ENCODE measurements at places on chromosomes 7 and 10.
A peak's percentile ranks its signal among the peaks of the same experiment; 100 is the strongest.

DNA sequence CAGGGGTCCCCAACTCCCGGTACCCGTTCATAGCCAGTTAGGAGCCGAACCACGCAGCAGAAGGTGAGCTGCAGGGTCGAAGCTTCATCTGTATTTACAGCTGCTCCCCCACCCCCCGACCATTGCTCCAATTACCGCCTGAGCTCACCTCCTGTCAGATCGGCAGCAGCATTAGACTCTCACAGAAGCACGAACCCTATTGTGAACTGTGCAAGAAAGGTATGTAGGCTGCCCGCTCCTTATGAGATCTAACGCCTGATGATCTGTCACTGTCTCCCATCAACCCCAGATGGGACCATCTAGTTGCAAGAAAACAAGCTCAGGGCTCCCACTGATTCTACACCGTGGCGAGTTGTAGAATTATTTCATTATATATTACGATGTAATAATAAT, 14.6 kb upstream of the AZGP1 start:
- DNase-seq: no peak

- no peak for DNase-seq
These were observed 57.0 kb downstream of the LRRN3 start for GRCh38 chr7:111147708-111148533.

DNA sequence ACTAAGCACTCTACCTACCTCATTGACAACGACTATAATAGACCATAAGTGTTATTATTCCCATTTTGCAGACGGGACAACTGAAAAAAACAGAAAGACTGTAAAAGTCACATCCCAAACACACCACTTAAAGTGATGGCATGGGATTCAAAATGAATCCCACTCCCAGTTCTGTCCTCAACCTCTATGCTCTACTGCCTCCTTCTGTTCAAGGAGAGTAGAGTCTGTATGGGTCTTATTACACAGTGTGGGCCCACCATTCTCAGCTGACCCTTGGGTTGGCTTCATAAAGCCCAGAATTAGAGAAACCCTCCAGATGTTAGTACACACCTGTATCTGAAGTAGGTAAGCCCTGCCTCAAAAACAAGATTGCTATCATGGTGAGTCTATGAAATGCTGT, 102.2 kb downstream of the GRM8 start:
- DNase-seq: no peak

- DNase-seq: no peak
These were observed 37.2 kb downstream of the CUBN start for GRCh38 chr10:17092216-17092944.

- peak; percentile 29 for DNase-seq
These were observed 30.3 kb downstream of the FOXL3 start for GRCh38 chr7:320297-320696.

DNA sequence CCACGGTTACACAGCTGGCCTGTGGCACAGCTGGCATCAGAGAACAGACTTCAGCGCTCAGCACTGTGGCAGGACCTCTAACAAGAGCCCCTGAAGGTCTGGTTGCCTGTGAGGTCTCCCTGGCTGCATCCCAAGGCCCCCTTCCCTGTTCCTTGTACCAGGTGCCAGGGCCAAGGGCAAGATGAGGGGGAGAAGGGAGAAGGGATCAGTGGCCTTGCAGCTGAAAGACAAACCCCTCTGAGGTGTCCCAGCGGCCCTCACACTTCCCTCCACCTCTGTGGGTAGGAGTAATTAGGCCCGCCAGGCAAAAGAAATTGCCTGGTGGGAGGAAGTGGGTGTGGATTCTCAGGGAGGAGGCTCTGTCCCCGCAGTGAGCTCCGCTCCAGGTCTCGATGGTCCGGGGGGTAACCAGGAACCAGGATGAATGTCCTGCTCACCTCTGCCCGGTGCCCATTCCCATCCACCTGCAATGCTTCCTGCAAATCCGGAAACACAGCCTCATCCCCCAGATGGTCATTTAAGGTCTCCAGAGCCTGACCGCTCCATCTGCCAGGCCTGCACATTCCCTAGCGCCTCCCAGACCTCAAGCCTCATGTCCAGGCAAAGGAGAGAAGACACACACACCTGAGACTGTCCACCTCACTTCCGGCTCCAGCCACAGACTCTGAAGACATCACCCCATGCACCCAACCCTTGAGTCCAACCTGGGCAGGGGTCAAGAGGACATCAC, 22.7 kb downstream of the GRID2IP start:
- DNase-seq: no peak

DNA sequence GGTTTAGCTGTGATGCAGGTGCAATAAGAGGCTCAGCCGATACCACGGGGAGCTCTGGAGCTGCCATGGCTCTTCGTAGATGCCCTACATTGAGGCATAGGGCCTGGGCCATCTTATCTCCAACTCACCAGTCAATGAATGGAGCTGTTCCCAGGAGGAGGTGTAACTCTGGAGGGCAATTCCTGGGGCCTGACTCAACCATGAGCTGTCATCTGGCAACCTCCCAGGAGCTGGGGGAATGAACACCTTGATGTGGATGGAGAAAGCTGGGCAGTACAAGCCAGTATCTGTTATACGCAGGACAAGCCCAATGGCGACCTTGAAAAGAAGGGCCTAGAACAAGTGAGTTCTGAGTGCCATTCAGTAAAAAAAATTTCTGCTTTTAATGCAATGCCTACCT, 224.0 kb upstream of the PLXDC2 start:
- DNase-seq: no peak

DNA sequence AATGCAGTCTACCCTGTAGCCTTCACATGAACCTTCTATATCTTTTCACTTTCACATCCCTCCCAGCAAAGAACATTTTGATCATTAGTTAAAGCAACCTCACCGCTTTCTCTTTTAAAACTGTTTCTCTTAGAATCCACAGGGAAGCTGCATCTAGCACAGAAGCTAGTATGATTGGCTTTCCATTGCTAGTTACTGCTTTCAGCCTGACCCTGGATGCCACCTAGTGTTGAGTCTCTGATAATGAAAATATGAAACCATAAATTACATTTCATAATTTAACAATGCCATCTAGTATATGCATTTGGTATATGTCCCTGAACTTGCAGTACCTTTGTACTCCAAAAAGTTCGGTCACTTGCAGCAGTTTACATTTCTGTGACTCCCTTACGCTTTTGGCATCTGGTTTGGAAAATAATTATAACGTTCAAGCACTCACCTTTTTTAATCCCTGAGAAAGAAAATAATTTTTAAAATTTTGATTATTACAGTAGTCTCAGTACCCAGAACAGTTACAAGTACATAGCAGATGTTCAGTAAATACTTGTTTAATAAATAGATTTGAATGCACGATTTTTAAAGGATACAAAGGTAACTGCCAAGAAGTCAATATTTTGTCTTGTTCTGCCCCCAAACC, 22.7 kb downstream of the CISD1 start:
- peak; percentile 7 for DNase-seq

DNA sequence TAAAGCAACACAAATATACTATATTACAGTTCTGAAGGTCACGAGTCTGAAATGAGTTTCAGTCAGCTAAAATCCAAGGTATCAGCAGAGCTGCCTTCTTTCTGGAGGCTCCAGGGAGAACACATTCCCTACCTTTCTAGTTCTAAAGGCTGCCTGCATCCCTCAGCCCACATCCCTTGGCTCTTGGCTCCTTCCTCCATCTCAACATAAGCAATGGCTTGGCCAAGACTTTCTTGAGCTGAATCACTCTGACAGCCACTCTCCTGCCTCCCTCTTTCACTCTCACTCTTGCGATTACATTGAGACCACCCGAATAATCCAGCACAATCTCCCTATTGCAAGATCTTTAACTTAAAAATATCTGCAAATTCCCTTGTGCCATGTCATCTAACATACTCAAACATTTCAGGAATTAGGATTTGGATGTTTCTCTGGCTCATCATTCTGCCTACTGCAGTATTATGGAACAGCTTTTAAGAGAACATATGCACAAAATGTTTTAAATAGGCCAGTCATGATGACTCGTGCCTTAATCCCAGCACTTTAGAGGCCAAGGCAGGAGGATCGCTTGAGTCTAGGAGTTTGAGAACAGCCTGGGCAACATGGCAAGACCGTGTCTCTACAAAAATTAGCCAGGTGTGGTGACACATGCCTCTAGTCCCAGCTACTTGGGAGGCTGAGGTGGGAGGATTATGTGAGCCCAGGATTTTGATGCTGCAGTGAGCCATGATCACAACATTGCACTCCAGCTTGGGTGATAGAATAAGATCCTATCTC, 144.2 kb upstream of the VSTM2A start:
- DNase-seq: no peak

DNA sequence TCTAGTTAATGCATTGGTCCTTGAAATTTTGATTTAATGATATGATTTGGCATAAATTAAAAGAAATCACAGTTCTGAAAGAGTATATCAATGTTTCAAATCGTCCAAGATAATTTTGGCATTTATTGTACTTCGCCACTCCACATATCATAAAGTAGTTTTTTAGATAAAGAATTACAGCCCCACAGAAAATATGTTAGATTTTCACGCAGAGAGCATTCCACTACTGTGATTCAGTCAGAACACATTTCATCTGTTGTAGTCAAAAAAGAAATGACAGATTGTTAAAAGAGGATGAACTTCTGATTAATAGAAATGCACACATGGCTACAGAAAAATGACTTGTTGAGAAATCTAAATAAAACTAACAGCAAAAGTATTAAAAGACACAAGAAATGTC, 1063.5 kb upstream of the LRRN3 start:
- no peak for DNase-seq

GRCh38 chr7:3260401-3260715, 40.7 kb upstream of the SDK1 start:
- no peak for DNase-seq

DNA sequence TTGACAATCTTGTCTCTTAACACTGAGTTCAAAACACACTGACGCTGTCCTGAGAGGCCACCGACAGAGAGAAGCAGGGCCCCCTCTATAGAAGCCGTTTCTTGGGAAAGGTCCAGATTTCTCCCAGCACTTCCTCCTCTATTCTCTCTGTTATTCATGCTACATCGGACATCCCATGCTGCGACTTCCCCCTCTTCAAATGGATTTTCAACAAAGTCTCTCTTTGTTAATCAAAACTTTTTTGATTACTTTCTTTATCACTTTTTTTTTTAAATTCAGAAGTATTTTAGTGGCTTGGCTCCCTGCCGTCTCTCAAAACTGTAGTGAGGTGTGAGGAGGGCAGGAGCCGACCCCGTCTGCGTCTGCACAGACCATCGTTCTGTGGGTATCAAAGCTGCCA, 298.9 kb upstream of the PITRM1 start:
- no peak for DNase-seq

- no peak for DNase-seq
These were observed 241.4 kb downstream of the LRMDA start for GRCh38 chr10:75672842-75673241.

DNA sequence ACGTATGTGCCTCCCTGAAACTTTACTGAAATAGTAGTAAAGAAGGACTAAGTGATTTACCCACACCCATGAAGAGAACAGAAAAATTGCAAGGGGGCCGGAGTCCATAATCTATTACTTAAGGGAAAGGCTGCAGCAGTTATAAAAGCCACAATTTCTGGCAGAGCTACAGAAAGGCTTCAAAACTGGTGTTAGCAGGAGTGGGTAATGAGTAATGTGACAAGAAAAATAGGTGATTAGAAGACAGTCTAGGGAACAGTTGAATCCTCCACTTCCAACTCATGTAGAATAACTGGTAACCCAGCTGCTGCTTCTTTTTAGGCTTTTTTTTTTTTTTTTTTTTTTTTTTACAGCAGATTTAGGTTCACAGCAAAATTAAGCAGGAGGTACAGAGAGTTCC, 413.3 kb downstream of the SFMBT2 start:
- no peak for DNase-seq

- DNase-seq: no peak
These were observed 8.0 kb downstream of the SKAP2 start for GRCh38 chr7:26856176-26856985.

DNA sequence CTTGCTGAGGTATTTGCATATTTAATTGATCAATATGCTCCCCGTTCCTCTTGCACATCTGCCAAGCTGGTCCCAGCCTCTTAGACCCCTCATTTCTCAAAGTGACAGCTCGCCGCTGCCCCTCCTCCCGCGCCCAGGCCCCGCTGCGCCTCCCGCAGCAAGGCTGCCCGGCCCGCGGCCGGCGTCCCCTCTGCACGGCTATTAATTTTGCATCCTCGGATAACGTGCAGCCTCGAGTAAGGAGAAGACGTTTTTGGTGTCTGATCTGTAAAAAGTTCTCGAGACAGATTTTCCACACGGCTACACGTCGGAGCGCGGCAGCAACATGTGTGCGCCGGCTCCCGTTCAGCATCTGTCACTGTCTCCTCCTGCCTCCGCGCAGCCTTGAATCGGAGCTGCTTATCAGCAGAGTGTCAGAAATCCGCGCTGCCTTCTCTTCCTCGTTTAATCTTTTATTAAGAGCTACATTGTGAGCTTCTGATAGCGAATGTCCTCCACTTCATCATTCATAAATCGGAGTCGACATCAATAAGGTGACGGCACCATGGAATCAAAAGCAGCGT, 65.3 kb downstream of the EBF3 start:
- no peak for DNase-seq

DNA sequence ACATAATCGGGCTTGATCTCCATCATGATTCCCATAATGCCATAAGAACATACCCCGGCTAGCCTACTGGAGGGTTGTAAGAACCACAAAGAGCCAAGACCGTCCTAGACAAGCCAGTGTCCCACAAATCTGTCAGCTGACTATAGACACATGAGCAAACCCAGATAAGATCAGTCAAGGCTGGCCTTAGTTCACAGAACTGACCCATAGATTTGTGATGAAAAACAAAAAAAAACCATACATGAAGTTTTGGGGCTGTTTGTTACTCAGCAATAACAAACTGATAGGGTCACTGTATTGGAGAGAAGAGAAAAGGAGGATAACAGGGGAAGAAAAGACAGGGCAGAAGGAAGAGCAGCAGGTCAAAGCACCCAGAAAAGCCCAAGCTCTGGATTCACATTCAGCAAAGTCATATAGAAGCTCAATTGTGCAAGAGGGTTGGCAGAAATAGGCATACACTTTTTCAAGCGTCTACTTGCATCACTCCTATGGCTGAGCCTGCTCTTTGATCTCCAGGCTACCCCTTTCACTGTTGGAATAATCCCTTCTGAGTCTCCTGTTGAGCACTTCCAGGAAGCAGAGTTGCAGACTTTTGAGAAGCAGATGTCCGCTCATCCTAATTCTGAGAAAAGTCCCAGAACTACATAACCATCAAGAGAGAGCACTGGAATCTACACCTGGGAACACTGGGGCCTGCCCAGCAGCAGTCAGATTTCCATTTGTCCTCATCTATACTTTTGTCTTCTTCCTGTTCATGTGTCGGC, 122.0 kb upstream of the HABP2 start:
- no peak for DNase-seq

DNA sequence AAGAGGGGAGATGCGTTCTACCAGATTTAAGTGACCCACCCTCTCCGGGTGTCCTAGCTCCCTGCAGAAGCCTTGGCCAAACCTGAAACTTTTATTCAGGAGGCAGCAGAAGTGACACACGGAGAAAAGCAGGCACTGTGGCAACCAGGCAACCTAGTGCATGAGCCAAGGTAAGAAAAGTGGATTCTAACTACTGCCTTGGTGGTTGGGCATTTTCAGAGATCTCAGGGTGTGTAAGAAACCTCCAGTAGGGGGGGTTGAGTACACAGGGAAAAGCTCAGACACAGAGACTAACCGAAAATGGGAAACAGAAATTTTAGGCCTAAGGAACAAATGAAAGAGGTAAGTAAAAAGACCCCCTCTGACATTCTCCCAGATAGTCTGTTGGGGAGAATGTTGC, 645.7 kb downstream of the ANKRD7 start:
- no peak for DNase-seq

Measured in NCI-H345 (cell line).